ENCODE measurements at places on chromosomes 12 and 14.

GRCh38 chr12:108724054-108724889, 7.0 kb downstream of the CORO1C start:
- DNase-seq = peak; percentile 39

GRCh38 chr14:74608959-74609611, 3.0 kb downstream of the LTBP2 start:
- peak; percentile 86 for DNase-seq

DNA sequence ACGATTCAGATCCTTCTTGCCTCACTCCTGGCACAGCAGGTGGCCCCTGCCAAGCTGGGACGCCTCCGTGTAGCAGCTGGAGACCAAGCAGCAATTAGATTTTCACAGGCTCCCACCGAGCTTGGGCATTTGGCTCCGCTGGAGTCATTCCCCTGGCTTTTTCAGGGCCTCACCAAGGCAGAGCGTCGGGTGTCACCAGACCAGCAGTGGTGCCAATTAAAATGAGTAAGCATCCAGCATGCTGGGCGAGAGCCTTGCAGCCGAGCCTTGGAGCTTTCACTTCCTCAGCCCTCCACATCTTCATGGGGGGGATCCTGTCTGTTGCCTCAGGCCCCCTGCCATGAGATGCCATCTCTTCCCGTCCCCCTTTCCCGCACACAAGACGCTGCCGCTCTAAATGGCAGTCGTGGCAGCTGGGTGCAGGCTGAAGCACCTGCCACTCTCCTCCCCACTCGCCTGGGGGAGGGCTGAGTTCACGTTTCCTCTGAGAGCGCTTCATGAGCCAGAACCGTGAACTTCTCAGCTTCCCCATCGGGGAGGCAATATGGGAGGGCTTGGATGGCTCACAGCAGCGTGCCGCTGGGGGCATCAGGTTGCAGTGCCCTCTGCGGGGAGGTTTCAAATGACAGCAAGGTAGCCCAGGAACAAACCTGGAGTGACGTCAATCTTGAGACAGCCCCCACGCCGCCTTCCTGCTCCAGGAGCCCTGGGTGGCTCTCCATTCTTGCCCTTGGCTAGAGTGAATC, 11.7 kb downstream of the TPCN1 start:
- peak; percentile 96 for DNase-seq

DNA sequence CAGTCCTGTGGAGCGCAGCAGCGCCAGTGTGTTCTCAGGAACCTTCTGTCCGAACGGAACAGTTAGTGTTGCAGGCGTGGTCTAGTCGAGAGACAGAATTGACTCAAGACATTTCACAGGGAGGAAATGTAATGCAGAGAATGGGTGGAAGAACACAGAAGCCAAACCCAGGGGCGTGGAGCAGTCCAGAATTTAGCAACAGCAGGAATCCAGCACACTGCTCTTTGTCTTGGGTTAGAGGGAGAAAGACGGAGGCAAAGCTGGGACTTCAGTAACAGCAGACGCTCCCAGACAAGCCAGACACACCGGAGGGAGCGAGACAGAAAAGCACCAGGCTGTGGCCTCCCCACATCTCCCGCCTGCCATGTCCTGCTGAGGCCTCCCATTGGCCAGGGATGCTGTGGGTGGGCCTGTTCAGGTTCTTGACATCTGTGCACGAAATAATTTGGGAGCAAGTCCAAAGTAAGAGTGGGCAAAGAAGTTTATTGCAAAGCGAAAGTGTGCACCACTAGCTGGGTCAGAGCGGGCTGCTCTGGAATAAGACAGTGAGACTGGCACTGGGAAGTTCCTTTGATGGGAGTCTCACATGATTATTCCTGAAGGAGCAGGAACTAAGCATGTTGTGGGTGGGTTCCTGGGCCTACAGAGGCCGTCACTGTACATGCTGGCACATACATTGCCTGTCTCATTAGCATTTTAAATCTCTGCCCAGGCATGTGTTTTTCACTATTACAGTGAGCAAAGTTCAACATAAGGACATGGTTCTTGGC, 339.3 kb upstream of the SFSWAP start:
- no peak for DNase-seq

DNA sequence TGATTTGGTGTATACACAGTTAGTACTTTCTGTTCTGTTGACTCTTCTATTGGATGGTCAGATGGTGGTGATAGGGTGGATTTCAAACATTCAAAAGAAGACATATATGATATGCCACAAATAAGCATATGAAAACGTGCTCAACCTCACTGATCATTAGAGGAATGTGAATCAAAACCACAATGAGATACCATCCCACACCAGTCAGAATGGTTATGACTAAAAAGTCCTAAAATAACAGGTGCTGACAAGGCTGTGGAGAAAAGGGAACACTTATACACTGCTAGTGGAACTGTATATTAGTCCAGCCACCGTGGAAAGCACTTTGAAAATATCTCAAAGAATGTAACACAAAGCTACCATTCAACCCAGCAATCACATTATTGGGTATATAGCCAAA, 425.5 kb downstream of the C12orf50 start:
- DNase-seq = no peak

DNA sequence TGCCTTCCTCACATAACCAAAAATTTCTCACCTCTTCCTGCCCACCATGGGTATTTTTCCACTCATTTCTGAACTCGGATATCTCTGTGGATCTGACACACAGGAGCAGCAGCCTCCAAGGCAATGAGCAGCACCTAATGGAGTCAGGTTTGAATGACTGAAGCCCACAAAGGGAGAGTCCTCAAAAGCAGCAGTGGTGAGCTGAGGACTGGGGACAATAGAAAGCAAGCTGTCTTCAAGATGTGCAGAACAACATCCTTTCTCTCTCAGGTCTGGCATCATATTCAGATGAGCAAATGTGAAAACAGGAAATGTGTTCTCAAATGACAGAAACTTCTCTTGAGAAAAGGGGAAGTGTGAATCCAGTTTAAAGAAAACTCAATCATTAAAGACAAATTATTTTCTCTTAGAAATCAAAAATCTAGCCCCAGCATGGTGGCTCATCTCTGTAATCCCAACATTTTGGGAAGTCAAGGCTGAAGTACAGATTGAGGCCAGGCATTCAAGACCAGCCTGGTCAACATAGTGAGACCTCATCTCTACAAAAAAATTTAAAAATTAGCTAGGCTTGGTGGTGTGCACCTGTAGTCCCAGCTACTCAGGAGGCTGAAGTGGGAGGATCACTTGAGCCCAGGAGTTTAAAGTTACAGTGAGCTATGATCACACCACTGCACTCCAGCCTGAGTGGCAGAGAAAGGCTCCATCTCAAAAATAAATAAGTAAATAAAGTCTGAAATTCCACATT, 54.2 kb downstream of the C12orf42 start:
- no peak for DNase-seq

GRCh38 chr12:79690142-79690637, 574 bp downstream of the PAWR start:
- DNase-seq = no peak

DNA sequence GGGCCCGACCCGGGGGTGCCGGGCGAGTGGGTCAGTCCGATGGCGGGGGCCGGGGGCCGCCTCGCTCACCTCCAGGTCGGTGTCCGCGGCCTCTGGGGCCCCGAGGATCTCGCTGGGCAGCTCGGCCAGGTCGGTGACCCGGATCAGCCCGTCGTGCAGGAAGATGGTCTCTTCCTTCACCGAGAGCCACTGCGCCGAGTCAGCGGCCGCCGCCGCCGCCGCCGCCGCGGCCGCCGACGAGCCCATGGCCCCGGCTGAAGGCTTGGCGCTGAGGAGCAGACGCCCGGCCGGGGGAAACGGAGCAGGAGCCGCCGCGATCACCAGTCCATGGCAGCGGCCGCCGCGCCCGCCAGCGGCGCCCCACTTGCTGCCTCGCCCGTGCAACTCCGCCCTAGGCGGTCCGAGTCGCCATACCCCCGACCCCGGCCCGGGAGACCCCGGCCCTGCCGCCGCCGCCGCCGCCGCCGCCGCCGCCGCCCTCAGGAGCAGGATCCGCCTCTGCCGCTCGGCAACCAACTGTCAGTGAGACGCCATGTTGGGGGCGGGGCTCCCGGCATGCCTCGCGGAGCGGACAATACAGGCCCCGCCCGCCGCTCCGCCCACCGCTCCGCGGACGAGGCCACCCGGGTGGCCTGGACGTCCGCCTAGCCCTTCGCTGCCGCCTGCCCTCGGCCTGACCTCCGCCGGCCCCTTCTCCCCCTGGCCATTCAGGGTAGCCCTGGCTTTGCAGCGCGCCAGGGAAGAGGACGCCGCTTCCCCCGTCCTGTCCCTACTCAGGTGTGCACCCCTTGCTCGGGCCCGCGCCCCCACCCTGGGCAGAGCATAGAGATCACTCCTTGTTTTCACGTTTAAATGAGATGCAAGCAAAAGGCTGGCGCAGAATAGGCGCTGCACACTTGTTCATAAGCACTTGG, at the start of gene HECTD4:
TSS of gene HECTD4 (minus strand) at position 549 of the 914 bp plus-strand sequence. CDS start at position 246, 303 bp downstream.
- peak; percentile 93 for DNase-seq

GRCh38 chr14:64506721-64507120, 2.2 kb downstream of the ZBTB1 start:
- DNase-seq = no peak

DNA sequence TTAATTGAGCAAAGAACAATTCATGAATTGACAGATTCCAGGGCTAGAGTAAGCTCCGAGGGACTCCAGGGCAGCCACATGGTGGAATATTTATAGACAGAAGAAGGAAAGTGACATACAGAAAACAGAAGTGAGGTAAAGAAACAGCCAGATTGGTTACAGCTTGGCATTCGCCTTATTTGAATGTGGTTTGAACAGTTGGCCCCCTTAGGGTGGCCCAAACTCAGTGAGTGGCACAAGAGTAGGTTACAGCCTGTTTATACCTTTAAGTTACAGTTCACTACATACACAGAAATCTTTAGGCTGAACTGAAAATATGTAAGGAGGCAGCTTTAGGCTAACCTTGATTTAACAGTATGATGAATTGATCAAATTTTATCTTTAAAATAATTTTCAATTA, 174.5 kb upstream of the CNOT2 start:
- DNase-seq = no peak

GRCh38 chr12:132669166-132669879, 17.8 kb downstream of the POLE start:
- DNase-seq = peak; percentile 17

DNA sequence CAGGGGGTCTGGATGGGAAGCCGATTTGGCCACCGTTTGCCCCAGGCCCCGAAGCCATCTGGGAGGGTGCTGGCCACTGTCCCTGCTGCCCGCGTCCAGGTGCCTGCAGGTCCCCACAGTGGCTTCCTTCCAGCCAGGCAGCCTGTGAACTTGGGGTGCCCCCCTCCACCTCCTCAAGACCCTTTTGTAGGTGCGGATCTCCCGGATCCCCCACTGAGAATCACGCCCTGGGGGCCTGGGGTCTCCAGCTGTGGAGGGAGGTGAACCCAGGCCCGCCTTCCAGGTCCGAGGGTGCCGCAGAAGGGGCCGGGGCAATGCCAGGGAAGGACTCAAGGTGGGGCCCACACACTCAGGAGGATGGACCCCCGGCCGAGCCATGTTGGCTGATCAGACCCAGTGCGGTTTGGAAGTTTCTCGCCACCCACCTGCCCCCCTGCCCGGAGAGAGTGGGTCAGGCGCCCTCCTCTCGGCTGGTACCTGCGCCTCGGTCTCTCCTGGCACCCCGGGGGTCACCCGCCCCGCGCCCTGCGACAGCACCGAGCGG, 1.7 kb downstream of the MMP17 start:
- DNase-seq = peak; percentile 31

GRCh38 chr12:124603831-124604251, 36.4 kb upstream of the NCOR2 start:
- no peak for DNase-seq

DNA sequence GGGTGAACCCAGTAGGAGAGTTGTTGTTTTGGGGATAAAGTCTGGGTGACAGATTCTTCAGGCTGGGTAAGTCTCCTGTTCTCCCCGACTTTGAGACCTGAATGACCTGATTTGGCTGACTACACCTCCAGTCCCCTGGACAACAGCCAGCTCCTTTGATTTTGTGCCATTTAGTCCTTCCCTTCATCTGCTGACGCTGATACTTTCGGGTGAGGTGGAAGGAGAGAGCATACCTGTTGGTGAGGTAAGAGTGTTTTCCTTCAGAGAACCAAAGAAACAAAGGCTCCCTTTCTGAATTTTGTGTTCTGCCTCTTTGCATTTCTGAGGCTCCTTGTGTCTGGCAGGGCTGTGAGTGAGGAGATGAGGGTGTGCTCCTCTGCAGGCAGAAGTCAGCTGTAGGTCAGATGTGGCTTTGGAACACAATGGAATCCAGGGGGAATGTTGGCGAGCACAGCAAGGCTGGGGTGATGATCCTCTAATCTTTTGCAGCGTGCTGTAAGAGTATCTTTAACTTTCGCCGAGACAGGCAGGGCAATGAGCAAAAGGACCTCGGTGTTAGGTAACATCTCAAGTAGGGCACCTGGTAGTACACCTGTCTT, 12.1 kb downstream of the ETV6 start:
- DNase-seq = no peak

- DNase-seq = peak; percentile 95
Observed at GRCh38 chr14:49852301-49853157, at the start of gene NEMF. NEMF (minus strand) TSS chr14:49852788; CDS start chr14:49852753, 35 bp downstream.

DNA sequence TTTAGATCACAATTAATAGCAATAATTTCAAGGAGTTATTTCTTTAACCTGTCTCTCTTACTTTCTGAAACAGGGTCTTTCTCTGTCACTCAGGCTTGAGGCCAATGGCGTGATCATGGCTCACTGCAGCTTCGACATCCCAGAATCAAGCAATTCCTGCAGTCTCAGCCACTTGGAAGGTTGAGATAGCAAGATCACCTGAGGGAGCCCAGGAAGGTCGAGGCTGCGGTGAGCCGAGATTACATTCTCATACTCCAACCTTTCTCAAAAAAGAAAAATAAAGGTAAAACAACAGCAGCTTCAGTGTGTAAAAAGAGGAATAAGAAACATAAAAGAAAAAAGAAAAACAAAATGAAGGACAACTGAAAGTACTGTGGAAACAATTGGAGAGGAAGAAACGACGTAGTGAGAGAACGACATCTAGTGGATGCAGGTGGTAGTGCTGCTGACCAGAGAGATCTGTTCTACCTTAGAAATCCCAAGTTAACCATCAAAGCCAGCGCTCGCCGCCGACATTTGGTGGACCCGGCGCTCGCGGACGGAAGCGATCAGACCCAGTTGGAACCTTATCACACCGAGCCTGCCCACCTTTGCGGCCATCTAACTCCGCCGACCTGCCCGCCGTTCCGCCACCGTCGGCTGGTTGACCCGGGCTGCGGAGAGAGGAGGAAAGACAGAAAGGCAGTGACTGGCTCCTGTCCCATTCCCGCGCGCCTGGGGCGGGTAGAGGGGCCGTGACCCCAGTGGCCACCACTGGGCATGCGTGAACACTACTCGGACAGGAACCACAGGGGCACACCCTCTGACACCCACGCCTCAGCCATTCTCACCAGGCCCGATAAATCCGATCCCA, 196.1 kb downstream of the ALG10 start:
- DNase-seq = peak; percentile 49

GRCh38 chr12:50659260-50659659, 104.6 kb upstream of the ATF1 start:
- DNase-seq = no peak

Data from mesendoderm (in vitro differentiated cells).